ENCODE measurements at places on chromosomes 3 and 15.

DNA sequence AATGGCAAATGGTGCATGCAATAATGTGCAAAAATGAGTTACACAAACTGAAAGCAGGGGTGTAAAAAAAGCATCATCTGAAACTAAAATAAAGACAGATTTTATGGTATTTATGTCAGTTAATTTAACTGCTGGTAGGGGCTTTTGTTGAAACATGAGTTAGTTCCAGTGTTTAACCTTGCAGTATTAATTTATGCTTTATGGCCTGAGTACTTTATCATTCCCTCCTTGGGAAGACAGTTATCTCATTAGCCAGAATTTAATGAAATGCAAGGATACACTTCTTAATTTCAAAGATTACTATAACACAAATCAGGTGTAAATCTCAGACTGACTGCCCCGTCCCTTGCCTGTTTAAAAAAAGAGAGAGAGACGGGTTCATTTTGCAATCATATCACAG lies 240.1 kb upstream of the MEIS2 start:
- no peak for DNase-seq

DNA sequence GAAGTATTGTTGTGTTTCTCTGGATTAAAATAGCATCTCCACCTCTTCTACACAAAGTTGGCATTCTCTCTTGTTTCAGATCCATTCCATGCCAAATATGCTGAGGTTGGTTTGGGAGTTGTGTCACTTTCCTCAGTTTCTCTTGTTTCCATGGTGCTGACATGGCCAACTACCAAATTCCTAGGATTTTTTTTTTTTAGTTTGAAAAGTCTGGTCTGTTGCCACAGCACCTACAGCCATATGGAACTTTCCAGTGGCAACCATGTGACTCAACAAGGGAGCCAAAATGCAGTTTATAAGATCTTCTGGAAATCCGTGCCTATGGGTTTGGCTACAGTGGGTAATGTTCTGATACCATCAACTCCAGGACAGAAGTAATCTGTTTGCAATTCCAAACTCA lies 96.0 kb upstream of the CLSTN2 start:
- DNase-seq, result no peak

DNA sequence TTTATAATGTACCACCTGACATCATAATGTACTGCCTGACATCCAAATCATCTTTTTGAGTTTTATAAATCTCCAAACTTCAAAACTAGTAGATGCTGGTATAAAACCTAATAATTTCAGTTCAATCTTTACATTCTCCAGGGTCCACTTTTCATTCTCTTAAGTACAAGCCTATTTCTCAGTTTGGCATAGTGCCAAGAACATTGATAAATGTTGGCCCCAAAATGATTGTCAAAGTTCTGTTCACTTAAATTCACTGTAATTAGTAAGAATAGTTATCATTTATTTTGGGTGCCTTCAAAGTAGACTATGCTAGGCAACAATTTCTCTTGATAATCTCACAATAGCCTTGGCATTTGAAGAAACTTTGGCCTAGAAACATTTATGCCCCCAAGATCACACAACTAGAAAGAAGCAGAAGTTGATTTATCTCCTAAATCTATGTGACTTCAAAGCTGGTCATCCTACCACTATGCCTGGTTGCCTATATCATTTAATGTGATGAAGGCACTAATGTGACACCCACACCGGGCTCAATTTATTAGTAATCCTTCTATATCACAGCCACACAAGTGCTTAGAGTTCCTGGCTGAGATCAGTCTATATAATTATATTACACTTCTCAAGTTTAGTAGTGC lies 101.7 kb downstream of the ZNF609 start:
- DNase-seq, result no peak

- DNase-seq, result no peak
These were observed 209.6 kb downstream of the TJP1 start for GRCh38 chr15:29612701-29613100.

GRCh38 chr3:64766440-64766839 lies 78.6 kb upstream of the ADAMTS9 start:
- no peak for DNase-seq

DNA sequence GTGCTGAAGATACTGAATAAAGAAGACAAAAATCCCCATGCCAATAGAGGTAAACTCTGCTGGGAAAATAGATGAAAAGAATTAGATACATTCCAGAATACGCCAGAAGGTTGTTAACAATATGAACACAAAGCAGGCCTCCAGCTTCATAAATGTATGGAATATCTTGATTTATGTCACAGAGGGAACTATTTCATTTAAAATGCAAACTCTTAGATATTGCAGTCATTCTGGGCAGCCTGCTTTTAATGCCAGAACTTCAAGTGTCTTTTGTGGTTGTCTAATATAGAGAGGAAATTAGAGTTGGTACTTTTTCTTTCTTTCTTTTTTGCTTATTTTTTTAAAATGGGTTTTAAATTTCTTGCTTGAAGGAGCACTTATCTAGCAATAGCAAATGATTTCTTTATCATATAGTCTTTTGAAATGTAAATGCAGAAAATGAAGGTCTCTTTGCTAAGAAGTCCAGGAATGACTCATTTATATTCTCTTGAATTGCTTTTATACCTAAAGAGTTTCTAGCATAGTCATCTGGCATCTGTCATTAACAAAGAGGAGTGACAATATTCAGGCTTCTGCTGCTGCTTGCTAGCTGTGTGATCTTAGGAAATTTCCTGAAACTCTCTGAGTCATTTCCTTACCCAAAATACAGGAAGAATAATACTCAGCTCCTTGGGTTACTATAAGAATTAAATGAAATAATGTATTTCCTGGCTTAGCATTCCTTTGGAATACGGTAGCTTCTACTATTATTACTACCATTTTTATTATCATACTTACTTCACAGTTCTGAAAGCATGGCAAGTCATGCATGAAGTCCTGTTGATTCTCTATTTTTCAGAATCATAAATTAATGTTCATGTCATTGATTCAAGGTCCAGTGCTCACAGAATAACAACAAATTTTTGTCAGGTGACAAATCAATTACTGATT lies 527.6 kb downstream of the DIPK2A start:
- DNase-seq, result no peak

DNA sequence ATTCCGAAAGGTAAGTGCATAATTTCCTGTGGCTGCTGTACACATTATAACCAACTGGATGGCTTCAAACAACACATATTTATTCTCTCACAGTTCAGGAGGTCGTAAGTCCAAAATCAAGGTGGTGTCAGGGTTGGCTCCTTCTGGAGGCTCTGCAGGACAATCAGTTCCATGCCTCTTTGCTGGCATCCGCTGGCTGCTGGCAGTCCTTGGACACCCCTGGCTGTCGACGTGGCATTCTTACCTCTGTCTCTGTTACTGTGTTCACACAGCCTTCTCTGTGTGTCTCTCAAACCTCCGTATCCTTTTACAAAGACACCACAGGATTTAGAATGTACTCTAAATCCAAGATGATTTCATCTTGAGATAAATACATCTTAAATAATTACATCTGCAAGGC lies 398.8 kb upstream of the ATP10A start:
- no peak for DNase-seq

DNA sequence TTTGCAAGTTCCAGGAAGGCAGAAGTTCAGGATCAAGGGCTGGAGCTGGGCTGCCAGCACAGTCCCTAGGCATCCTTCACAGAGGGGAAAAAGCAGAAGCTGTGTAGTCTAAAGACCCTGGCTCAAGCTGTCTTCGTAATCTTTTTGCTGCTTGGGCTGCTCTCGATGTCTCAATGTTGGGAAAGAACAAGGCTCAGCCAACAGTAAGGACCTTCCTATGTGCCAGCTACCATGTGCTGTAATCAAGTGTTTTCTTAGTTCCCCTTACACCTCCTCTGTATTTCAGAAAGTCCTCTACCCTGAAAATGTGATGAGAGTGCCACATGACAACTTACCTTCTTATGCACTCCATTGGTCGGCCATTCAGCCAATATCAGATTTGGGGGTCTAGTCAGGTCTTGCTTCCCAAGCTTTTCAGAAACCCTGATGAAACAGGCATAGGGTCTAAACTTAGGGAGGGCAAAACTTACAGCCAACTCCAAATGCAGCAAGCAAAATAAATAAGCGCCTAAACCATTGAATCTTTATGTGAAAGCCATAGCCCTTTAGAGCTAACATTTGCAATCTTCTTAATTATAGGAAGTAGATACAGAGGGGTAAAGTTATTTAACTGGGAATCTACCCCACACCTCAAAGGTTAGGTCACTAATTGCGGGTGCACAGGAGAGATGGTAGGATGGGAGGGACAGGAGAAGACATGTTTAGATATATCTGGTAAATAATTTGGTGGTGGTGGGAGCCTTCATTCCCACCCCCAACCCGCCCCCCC lies 1.2 kb upstream of the EDEM1 start:
- DNase-seq, result peak; percentile 44

GRCh38 chr15:27575521-27575920 lies 523.6 kb downstream of the OCA2 start:
- DNase-seq, result no peak

DNA sequence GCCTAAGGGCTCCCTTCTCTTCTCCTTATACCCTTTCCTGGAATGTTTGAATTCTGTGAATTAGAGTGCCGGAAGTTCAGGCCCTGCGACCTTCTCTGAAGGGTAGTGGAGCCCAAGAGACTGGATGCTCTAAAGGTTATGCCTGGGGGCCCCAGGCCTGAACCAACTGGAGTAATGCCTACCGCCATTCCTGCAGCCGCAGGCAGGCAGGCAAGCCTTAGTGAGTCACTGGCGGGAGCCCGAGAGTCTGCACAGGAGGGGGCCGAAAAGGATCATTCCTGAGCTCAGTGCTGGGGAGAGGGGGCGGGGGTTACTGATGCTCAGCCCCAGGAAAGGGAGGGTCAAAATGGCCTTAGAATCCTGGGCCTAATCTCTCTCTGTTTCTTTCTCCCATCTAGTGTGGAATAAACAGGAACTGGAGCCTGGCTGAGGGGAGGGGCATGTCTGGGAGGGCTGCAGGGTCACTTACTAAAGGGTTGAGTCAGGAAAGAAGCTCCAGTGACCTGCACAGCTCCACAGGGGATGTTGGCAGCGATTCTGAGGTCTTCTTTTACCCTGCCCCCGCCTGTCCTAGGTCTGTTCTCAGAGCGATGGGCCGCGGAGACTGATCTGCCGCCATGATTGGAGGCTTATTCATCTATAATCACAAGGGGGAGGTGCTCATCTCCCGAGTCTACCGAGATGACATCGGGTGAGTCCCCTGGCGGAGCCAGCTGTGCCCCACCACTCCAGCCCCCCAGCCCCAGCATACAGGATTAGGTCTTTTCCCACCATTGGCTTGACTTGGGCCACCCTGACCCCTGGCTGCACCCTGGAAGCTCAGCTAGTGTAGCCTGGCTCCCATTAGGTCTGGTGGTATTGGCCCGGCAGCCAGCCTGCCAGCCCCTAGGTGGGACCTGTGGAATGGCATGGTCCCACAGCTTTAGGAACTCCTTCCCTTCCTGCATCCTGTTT lies 2.0 kb downstream of the AP2M1 start:
- DNase-seq, result no peak

GRCh38 chr3:114542359-114542758 lies 248.5 kb downstream of the TIGIT start:
- DNase-seq, result no peak

DNA sequence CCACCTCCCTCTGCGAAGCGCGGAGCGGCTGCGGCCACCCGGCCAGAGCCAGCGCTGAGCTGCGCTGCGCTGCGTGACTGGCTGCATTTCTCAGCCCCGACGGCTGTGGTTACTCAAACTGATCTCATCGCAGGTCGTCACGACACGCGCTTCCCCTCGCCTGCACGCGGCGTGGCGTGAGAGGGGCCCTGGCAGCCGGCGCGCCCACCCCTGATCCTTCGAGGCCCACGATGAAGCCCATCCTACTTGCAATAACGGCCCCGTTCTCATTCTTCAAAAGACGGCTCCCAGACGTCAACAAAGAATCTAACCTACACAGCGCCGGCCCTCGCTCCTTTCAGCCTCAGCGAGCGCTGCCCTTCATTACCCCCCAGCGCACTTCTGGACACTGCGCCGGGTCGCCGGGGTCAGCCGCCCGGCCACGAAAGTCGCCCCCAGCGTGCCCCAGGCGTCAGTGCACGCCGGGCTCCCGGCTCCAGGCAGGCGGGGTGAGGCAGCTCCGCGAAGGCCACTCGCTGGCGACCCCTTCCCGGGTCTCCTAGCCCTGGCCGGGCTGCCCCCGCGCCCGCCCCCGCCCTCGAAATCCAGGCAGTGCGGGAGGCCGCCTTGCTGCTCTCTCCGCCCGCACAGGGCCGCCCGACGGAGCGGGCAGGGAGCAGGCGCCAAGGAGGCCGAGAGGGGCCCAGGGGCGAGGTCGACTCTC lies 9.9 kb upstream of the LEKR1 start:
- DNase-seq, result peak; percentile 8

- DNase-seq, result no peak
These were observed 14.0 kb downstream of the VGLL4 start for GRCh38 chr3:11629716-11630115.

- no peak for DNase-seq
These were observed 4.6 kb downstream of the LOXL1 start for GRCh38 chr15:73930790-73931281.

DNA sequence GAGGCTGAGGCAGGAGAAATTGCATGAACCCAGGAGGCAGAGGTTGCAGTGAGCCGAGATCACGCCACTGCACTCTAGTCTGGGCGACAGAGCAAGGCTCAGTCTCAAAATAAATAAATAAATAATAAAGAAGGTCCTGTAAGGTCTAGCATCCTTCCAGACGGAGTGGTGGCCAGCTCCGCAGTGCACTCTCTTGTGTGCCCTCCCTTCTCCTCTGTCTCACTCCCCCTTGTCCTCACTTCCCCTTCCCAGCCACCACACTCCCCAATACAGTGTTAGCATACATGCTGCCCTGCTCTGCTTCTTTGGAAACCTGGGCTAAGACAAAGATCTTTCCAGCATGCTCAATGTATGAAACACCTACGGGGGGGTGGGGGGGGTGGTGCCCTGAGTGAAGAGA lies 3.4 kb upstream of the CLN6 start:
- peak; percentile 51 for DNase-seq

- DNase-seq, result no peak
These were observed 151.3 kb downstream of the ARRDC4 start for GRCh38 chr15:98111806-98112205.

Data from RPMI8226 (cell line).